Fibroblast of skin of back (primary cell): ENCODE measurements at places on chromosomes 16 and 17.
A peak's percentile ranks its signal among the peaks of the same experiment; 100 is the strongest.

DNA sequence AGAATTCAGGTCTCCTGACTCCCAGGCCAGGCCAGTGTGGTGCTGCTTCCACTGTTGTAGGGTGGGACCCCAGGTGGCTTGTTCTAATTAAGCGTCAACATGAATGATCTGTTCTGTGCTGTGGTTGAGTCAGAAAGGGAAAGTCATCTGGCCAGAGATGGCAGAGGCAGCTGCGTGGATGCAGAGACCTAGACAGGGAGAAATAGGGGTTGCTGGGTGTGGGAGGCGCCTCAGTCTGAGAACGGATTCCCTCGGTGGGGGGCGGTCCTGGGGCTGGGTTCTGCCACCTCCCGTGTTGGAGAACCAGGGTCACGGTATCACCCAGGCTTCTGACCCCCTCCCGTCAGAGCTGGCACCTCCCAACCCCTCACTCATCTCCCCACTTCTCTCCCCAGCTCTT, 5.6 kb downstream of the FBRS start:
- no peak for DNase-seq

- DNase-seq, result no peak
Measured at GRCh38 chr16:77972062-77972392, 50.3 kb upstream of the CLEC3A start.

DNA sequence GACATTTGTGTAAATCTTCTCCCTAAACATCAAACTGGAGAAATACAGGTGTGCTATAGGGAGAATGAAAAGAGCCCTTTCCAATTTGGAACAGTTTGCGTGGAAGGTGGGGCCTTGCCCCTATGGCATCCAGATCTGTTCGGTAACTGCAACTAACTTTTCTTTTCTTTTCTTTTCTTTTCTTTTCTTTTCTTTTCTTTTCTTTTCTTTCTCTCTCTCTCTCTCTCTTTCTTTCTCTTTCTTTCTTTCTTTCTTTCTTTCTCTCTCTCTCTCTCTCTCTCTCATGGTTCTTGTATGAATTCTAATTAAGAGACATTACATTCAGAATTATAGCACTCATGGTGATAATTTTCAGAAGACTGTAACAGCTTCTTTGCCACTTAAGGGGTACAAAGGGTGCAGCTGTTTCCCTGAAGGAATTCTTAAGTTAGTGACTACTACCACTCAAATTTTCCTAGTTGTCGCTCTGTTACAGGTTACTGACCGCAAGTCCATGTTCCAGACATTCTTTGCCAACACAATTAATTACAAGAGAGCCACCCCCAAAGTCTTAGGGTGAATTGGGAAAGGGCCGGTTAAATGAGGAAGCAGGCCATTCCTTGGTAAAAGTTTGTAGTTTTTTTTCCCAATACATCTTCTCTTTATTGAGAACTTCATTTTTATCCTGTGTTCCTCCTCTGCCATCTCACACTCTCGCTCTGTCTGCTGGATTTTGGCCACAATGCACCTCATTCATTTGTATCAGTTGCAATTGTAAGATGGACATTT, 69.8 kb downstream of the KSR1 start:
- no peak for DNase-seq

DNA sequence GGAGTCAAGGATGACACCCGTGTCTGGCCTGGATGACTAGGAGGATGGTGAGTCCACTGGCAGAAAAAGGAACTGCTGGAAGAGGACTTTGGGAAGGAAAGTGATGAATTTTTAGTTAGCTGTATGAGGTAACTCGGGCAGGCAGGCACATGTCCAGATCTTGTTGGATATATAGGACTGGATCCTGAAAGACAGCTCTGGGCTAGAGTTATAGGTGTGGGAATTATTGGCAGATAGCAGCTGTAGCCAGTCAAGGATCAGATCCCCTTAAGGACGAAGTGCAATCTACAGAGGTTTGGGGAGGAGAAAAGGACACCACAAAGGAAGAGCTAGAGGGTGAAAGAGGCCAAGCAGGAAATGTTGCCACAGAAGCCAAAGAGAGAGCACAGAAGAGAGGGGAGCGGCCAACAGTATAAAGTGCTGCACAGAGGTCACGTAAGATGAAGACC, 10.1 kb downstream of the CYB5D1 start:
- DNase-seq, result no peak

GRCh38 chr16:80198311-80199299, 342.2 kb upstream of the DYNLRB2 start:
- peak; percentile 31 for DNase-seq

GRCh38 chr17:35559495-35560210, 966 bp downstream of the SLFN14 start:
- no peak for DNase-seq

DNA sequence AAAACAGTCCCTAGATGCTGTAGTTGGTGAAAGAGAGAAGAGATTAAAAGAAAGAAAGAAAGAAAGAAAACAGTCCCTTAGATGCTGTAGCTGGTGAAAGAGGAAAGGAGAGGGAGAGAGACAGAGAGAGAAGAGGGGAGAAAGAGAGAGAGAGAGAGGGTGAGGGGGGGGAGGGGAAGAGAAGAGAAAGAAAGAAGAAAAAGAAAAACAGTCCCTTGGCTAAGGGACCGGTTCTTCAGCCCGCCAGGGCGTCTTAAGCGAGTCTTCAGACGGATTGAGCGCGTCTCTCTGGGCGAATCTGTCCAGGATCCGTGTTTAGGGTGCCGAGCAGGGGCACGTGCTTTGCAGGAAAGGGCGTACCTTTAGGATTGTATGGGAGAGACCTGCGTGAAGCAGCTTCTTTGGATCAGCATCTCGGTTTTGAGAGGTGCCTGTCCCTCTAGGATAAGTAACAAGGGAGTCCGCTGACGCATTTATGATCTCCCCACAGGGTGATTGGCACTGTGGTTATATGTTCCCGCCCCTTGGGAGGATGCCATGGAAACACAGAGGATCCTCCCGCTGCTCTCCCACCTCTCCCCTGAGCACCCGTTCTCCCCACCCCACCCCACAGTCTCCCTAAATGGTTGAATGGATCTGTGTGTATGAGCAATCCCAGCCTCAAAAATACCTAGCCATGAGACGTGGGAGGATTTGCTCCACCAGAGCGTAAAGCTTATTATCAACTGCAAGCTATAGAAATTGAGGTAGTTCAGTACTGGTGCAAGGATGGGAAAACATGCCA, 16.7 kb downstream of the GNGT2 start:
- peak; percentile 56 for DNase-seq

DNA sequence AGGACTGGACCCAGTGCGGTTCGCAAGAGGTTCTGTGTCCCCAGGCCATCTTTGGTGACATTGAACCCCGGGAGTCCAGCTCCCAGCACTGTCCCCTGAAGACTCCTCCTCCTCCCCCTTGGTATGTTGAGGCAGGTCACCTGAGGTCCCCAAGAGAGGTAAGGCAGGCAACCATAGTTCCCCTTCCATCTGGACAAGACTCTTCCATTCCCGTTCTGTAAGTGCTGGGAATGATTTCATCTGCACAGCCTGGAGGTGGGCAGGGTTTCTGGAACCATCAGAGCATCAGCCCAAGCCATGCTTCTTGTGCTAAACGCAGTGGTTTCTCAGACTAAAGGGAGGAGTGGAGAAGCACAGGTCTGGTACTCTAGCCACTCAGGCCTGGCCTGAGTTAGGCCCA, 24.9 kb downstream of the COPZ2 start:
- no peak for DNase-seq

- no peak for DNase-seq
Measured at GRCh38 chr17:67656494-67657203, 61.1 kb upstream of the NOL11 start.

- no peak for DNase-seq
Measured at GRCh38 chr16:56534847-56535383, 15.1 kb upstream of the BBS2 start.

DNA sequence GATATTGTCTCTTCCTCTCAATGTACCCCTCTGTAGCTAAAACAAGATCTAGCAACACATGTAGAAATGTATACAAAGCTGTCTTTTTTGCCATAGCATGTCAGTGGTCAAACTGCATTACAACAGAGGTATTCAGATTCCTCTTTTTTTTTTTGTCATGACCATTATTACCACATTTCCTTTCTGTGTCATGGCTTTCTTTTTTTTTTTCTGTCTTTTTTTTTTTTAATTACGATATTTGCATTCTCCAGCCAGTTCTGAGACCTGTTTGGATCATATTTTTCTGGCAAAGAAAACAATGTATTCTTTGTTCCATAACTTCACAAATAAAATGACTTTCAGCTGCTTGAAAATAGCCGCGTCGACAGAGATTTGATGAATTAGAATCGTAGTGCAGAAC, 27.4 kb upstream of the CAPNS2 start:
- peak; percentile 39 for DNase-seq

DNA sequence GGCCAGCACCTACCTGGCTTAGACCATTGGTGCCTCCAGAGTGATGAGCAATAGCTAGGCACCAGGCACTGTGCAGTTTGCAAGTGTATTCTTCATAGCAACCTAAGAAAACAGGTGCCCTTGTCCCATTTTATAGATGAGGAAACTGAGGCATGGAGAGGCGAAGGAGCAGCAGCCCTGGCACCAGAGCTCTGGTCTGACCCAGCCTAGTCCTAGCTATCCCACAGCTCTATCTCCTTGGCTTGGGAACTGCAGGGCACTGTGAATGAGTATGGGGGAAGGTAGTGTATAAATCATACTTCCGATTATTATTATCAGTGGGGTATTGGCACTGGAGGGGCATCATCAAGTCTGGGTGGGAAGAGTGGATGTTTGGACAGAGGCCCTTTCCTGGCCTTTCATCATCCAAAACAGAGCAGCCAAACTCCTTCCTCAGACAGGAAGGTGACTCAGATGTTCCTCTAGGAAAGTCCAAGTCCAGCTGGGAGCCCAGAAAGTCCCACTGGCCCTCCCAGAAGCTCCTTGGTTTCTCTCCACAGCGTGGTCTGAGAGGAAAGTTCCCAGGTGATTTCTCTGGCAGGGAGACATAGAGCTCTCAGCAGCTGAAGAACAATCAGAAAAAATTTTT, 32.0 kb upstream of the PLLP start:
- peak; percentile 94 for DNase-seq

- peak; percentile 95 for DNase-seq
Measured at GRCh38 chr16:31471875-31472708, at the start of gene TGFB1I1. Gene TGFB1I1, plus strand, starts transcription at chr16:31472152. Its CDS starts 37 bp downstream, at chr16:31472189.

DNA sequence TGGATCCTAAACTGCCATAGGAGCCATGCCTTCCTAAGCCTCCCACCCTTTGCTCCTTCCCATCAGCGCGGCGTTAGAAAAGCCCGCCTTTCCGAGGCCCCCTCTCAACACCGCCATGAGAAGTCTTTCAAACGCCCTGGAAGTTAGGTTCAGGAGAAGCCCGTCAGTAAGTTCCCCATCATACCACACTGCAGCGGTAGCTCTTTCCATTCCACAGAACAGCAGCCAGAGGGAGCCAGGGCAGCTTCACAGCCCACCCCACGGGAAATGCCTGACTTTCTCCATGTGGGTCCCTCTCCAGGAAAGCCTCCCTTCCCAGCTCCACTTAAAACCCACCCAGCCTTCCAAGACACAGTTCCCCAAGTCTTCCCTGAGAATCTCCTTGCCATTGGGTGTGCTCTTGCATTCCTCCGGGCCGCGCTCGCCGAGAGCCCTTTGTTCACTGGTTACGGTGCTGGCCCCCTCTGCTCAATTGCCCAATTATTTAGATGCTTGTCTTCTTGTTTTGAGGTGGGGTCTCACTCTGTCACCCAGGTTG, 28.7 kb downstream of the KIAA0513 start:
- peak; percentile 25 for DNase-seq

DNA sequence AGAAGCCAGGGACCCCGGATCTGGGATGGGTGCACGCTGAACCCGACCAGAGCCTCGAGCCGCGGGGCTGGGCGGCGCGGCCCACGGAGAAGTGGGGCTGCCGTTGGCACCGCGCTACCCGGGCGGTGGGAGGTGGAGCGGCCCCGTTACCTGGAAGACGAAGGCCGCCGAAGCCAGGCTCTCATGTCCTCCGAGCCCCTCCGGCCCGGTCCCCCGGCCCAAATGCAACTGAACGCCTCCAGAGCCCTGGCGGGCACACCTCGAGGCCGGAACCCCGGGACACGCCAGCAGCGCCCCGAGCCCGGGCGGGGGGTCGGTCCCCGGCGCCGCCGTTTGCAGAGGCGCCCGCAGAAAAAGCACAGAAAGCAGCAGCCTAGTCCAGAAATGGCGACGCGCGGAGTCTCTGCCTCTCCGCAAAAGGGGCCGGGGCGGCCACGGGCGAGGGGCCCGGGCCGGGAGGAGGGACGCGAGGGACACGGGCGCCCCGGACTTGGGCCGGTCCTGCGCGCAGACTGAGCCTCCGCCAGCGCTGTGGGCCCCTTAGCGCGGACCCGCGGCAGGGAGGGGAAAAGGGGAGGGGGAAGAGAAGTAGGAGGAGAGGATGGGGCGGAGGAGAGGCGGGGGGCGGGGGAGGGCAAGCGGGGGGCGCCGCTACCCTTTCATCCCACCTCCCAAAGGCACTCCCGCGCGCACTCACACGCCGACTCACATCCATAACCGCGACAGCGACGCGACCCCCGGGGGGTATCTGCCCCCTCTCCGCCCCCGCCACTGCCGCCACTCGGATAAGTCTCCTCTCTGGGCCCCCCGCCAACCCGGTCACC, 1.4 kb downstream of the AXIN2 start:
- DNase-seq, result no peak

GRCh38 chr16:90047714-90048346, 28.6 kb upstream of the DBNDD1 start:
- DNase-seq, result no peak

DNA sequence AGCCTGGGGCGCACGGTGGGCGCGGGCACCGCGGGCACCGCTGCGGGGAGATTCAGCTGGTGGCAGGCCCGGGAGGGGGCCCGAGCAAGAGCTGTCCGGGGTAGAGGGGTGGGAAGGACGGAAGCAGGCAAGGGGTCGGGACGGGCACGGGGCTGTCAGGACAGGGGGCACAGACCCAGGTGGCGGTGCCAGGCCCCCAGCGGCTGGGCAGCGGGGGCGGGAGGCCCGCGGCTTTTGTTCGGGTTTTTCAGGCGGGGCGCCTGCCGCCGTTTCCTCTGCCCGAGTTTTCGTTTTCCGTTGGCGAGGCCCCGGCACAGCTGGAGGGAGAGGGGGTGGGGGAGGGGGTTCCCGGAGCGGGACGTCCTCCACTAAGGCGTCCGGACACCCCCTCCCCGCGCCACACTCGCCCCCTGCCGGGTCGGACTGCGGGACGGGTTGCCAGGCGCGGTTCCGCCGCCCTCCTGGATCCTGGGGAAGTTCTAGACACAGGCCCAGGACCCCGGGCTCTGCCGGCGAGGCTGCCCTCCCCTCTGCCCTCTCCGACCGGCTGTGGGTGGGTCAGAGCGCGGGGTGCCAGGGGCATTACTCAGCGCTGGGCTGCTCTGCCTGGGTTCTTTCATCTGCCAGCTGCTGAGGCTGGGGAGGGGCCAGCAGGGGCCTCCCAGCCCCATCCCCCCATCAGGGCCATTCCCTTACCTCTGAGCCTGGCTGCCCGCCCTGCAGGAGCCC, 543 bp downstream of the ARHGAP23 start:
- peak; percentile 65 for DNase-seq

DNA sequence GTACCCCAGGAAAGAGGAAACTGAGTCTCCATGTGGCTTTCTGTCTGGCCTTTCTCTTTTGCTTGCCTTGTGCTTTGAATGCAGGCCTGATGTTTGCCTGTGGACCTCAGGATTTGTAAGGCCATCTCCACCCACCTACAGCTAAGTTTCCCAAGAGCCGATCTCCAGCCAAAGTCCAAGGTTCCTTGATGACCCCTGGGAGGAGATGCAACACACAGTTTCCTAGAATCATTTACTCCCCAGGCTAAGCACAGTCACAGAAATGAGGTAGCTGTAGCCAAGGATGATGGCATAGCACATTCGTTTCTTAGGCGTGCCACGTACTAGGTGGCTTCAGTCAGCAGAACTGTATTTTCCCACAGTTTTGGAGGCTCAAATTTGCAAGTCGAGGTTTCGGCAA, 595.4 kb downstream of the MAF start:
- DNase-seq, result no peak

- peak; percentile 66 for DNase-seq
Measured at GRCh38 chr17:43720311-43721060, 38.1 kb downstream of the SOST start.
